Muscle of leg (tissue), 16 donors: ENCODE measurements at places on chromosomes 11 and 22. TPM values are rescaled to one million over a fixed set of nuclear protein-coding genes. Genes with fewer than 3 reads are reported as not detected.

DNA sequence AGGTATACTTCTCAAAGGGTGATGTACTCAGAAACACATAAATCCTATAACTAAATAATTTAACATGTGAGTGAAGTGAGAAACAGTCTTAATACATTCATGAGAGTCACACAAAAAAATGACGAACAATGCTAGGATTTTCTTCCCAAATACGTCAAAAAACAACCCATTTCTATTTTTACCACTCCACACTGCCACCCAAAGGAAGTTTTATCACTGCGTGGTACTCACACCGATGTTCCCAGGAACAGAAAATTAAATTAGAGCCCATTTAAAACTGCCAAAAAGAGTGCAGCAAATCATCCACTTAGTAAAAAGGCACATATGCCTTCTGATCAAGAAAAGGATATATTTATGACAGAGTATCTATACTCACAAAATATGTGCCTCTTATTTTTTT, 710.9 kb upstream of the FAT3 start:
- DNase-seq: peak; percentile 13

GRCh38 chr11:11077898-11078297, 220.0 kb upstream of the ZBED5 start:
- no peak for DNase-seq

GRCh38 chr11:100715165-100715761, 28.2 kb downstream of the ARHGAP42 start:
- DNase-seq: peak; percentile 50

DNA sequence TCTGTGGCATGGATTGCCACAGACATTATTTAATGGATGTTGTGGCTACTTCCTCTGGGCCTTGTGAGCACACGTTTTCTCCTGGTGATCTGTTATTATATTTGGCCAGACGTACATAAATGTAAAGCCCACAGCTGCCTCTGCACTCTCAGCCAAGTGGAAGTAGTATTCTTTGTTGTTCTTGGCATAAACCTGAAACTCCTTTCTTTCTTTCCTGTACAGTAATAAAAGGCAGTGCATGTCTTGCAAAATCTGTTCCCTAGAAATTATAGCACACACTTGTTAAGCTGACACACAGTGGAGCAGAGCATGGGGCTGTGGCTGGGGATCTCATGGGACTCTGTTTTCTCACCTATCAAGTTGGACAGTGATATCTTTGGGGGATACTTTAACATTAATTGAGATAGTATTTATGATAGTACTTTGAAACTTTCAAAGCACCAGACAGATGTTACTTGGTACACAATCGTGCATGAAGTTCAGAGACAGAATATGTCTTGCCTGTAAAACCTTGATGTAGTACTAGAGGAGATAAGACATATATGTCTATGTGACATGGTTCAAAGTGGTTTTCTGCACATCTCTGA, 20.9 kb downstream of the PANX1 start:
- DNase-seq: peak; percentile 70

GRCh38 chr22:31911565-31912406, 32.5 kb upstream of the YWHAH start:
- no peak for DNase-seq

DNA sequence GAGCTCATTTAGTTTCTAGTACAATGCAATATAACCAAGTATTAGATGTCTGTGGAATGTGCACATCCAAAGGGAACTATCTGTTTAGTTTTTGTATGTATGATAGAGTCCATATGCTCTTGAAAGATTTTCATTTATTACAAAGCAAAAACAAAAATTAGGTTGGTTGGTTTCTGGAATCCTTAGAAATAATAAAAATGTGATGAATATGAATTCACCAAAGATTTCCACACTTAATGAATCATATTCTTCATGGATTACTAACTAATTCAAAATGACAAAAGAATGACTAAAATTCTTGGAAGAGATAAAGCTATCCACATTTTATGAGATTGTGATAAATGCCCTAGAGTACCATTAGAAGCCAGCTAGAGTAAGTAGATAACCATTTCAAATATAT, 261.1 kb downstream of the SBF2 start:
- peak; percentile 56 for DNase-seq

- DNase-seq: no peak
Measured at GRCh38 chr11:1571760-1572196, 293 bp downstream of the DUSP8 start.

DNA sequence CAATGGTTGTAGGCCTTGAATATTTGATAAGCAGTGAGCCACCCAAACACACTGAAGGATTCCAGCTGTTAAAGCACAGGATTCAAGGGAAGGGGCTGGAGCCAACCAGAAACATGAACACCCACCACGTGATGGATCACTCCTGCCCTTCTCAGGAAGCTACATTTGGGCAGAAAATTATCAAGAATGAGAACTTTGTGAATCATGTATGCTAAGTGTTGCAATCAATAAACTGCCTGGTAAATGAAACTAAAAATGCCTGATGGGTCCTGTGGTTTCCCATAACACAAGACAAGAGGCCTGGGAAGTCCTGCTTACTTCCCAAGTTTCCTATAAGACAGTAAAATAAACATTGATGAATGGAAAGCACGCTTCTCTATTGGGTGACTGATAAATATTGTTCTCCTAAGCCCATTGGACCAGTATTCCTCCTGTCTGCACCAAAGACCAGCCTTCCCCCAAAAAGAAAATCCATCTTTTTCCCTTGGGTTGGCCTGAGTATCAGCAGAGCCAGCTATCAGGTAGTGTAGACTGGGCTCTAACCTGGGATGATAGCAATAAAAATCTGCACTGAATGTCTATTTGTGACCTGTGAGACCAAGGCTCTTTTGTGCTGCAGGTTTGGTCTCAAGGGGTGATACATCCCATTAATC, 98.4 kb downstream of the CCDC83 start:
- no peak for DNase-seq

- peak; percentile 12 for DNase-seq
Measured at GRCh38 chr11:71563406-71563805, 2.0 kb upstream of the KRTAP5-10 start.

DNA sequence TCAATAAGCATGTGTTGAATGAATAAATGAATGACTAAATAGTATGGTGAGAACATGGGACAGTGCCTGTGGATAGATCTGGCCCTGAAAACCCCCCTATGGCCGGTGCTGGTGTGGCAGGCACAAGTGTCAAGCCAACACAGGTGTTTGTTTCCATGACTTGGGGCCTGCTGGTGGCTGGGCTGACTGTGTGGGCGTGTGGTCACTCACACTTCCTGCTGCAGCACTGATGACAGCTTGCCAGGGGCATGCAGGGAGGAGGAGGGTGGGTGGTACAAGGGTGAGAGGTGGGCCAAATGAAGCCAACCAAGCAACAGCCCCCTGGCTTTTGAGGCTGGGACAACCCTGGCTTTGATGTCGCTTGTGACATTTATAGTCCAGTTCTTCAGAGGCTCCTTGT, 30.3 kb upstream of the ABCC8 start:
- no peak for DNase-seq

DNA sequence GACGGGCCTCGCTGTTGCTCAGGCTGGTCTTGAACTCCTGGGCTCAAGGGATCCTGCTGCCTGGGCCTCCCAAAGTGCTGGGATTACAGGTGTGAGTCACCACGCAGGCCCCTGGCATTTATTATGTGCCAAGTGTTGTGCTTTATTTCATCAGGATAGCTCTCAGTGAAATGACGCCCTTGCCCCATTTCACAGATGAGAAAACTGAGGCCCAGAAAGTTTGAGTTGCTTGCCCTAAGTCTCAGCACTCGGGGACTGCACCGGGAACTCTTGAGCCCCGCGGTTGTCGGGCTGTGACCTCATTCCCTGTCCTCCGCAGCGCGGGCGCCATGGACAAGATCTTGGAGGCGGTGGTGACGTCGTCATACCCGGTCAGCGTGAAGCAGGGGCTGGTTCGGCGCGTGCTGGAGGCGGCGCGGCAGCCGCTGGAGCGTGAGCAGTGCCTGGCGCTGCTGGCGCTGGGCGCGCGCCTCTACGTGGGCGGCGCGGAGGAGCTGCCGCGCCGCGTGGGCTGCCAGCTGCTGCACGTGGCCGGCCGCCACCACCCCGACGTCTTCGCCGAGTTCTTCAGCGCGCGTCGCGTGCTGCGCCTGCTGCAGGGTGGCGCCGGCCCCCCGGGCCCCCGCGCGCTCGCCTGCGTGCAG, 7.3 kb downstream of the USP35 start:
- peak; percentile 38 for DNase-seq

DNA sequence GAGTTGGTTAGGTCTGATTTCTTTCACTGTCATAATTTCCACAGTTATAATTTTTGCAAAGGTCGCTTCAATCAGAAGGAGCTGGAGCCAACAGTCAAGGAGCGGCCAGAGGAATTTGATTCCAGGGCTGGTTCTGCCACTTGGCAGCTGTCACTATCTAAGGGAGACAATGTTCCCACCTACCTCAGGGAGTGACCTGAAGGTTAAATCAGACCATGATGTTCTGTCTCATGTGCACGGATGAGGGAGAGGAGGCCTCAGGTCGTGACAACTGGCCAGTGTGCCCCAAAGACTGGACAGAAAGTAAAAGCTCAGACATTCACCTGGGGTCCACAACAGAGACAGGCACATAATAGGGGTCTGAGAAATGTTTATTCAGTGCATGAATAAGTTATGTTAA, 7.6 kb downstream of the MRGPRD start:
- peak; percentile 25 for DNase-seq

- peak; percentile 83 for DNase-seq
Measured at GRCh38 chr22:21865041-21865440, 2.4 kb downstream of the MAPK1 start.

DNA sequence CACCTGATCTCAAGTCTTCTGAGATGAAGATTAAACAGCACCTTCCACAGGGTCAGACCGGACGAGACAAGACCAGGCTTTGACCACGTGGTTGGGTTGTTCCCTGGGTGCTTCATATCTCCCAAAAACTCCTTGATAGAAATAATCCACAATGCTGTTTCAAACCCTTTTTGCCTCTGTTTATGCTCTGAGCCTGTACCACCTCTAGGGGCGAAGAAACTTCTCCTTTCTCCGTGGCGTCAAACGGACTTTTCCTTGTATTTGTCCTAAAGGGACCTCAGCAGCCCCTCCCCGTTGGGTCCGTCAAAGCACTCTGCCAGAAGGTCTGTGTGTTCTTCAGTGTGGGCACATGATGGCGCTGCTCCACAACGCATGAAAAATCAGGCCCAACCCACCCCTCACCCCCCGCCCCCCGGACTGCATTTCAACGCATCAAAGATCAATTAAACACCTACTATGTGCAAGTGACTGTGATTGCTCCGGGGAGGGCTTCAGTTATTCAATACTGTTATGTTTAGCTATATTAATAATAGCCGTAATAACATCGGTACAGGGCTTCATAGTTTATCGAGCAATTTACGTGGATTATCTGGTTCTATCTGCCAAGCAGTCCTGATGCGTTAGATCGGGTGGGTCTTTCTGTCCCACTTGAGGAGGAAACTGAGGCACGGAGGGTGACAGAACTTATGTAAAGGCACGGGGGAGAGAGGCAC, 17.3 kb upstream of the EIF3D start:
- DNase-seq: peak; percentile 60

DNA sequence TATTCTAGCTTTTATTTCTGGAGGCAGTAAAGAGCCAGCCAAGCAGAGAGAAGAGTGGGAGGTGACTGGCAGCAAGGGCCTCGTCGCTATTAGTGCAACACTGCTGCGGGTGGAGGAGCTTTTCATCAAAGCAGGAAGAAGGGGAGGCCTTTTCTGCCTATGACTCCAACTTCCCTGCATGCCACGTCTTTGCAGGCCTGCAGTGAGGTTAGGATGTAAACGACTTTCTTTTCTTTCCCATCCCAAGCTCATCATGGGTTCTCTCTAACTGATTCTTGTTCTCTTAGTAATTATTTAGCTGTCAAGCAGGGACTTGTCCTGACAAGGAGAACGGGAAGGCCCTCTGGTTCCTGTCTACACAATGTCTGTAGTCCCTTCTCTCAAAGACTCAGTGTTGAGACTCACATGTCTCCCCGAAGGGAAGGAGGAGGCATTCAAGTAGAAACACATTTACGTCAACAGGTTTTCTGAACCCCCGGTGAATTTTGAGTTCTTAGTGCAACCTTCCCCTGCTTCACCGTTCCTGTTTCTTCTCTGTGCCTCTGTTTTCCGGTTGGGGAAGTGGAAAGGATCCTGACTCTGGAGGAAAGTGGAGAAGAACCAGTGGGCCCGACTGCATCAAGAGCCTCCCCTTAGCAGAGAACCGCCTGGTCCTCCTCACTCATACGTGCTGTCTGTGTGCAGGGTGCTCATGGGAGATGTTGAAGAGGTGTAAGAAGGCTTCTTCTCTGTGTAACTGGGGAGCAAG, 56.9 kb downstream of the PACS1 start:
- peak; percentile 92 for DNase-seq

DNA sequence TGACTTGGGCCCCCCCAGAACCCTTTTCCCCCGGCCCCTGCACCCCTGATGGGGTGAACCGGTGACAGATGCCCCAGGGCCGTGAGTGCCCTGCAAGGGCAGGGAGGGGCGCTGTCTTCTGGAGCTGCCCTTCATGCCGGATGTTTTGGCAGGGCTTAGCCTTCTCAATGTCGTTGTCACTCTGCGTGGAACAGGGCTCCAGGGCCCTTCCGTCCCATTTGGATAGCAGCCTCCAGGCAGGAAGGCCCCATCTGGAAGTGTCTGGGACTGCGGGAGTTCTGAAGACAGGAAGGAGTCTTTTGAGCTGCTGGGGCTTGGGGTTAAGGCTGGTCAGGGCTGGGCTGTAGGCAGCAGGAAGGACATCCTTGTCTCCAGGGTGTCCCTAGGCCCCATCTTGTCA, 4.6 kb downstream of the FRMD8 start:
- DNase-seq: no peak

- DNase-seq: no peak
Measured at GRCh38 chr11:88359541-88359940, 22.0 kb upstream of the CTSC start.

DNA sequence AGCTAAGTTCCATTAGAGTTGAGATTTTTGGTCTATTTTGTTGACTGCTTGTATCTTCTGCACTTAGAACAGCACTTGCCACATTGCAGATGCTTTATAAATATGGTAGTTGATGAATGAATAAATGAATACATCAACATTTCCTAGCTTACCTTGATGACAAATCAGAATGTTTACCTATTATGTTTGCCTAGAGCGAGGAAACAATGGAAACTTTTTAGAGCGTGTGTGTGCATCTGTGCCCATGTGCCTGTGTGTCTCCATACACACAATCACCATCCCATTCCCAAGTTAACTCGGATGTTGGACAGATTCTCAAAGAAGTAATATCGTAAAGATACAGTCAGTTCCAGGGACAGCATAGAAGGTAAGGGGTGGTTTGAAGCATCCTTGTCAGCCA, 139.1 kb downstream of the DBX1 start:
- no peak for DNase-seq

- peak; percentile 20 for DNase-seq
Measured at GRCh38 chr11:10514202-10514601, 26.8 kb downstream of the RNF141 start.

GRCh38 chr22:19133561-19133960, 2.5 kb downstream of the TSSK2 start:
- DNase-seq: no peak

The TMA7B gene
- 0.12 TPM for polyA plus RNA-seq

The LINC01488 gene
- polyA plus RNA-seq: not detected

The MMP12 gene
- polyA plus RNA-seq: not detected

The NTM gene
- 14.0 TPM for polyA plus RNA-seq

The OR5D13 gene
- not detected for polyA plus RNA-seq

The TRPM5 gene
- not detected for polyA plus RNA-seq

The RPS6KA4 gene
- polyA plus RNA-seq: 14.8 TPM

The ZNF74 gene
- polyA plus RNA-seq: 17.2 TPM

The LRFN4 gene
- 34.7 TPM for polyA plus RNA-seq
